ENCODE measurements at places on chromosomes 2 and 18.

DNA sequence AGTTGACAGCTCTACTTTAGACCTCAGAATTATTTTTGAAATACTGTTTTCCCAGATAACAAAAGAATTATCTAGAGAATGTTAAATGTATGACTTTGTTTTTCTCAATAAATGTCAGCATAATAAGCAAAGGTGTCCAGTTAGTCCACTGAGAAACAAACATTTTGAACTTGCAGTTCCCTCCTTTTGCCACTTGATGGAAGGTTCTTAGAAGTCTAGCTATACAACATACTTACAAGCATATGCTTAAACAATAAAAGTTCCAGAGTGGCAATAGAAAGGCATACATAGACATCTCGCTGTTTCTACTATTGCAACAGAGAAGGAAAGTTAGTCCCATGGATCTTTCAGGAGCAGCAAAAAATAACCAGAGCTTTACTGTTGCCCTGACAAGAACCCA is 11.8 kb downstream of the NDUFA10 start:
- no peak for DNase-seq

- DNase-seq = no peak
Measured at GRCh38 chr2:197103363-197103762, 176.9 kb upstream of the PGAP1 start.

DNA sequence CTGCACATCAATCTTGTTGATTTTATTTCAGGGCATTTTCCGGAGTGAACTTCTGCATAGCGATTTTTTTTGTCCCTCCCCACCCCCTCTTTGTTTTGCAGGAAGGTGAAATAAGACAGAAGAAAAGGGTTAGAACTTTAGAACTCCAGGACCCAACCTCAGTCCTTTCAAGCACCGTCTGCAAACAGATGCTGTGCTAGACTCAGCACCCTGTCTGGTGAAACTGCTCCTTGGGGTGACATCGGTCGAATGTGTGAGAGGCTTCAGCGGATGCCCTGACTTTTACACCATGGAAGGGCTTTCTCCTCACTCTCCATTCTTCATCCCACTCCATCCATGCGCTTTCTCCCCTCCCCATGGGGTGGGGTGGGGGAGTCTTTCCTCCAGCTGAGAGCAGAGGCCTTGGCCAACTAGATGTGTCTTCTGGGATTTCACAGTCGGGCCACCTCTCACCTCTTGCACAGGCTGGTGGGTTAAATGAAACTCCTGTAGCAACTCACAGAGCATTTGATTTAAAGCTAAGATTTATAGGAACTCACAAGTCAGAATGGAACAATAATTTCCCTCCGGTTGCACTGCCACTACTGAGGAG is 43.3 kb upstream of the EDAR start:
- DNase-seq = no peak

- peak; percentile 27 for DNase-seq
Measured at GRCh38 chr18:28777756-28778155, 600.8 kb upstream of the CDH2 start.

GRCh38 chr18:5895299-5895875 is at the start of gene TMEM200C:
Gene TMEM200C, minus strand, starts transcription at chr18:5895522. Its CDS starts 3,459 bp downstream, at chr18:5892063.
- peak; percentile 86 for DNase-seq

GRCh38 chr2:156471762-156472161 is 35.6 kb downstream of the GPD2 start:
- DNase-seq = no peak

DNA sequence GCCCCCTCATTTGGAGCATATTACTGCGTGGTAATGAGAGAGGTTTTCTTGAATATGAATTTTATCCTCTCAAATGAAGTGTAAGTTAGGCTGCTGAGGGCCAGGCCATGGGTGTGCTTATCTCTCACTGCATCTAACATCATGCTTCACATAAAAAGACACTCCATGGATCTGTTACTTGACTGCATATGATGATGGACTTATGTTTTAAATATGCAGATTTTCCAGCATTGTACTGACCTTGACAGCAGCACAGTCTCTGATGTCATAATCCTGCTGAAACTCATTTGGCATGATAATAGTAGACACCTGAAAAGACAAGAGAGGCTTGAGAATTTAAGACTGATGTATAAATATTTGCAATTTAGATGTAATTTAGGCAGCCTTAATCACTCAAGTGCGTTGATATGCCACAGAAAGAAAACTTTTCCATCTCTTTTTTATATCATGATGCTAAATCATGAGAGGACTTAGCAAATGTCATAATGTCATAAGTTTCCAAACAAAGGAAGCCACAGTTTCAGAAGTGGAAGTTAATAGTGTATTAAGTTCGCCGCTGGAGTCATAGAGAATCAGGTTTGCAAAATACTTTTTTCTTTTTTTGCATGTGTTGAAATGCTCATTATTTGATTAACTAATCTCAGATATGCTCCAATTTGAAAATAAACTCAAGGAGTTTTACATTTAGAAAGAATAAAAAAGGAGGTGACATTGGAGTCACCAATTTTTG is 62.7 kb upstream of the CD302 start:
- no peak for DNase-seq

GRCh38 chr2:143083636-143084035 is 45.6 kb upstream of the ARHGAP15 start:
- DNase-seq = no peak

- no peak for DNase-seq
Measured at GRCh38 chr2:176455816-176456291, 186.6 kb downstream of the MTX2 start.

GRCh38 chr18:22667616-22668422 is 250.1 kb upstream of the CTAGE1 start:
- DNase-seq = no peak

GRCh38 chr18:55121397-55122170 is 162.3 kb upstream of the CCDC68 start:
- no peak for DNase-seq

DNA sequence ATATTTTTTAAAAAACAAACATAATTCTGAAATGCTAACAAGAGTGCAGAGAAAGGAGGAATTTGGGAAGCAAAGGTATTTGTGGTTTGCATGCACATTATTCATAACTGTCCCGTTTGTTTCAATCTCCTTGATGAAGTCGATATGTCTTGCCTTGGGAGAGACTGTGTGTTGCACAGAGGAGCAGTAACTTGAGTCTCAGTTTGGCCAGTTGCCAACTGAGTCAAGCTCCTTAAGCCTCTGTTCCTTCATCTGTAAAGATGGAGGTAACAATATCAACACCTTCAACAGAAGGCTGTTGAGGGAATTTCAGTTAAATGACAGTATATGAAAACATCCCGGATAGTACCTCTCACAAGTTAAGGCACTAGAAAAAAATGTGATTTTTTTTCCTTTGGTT is 226.2 kb downstream of the ASXL3 start:
- DNase-seq = no peak

DNA sequence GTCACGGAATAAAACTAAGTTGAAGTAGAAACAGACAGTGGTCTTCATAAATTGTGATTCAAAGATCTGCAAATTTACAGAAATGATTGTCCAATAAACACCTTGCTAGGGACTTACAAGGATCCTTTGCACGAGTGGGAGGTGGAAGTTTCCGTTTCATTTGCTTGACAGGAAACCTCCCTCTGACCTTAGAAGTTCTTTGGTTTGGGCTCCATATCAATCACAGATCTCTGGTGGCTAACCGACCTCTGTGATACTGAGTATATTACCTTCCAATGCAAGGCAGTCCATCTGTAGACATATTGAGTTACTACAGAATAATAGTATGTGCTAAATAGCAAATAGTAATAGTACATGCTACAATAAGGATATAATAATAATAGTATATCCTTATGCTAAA is 33.7 kb upstream of the RNF152 start:
- no peak for DNase-seq

DNA sequence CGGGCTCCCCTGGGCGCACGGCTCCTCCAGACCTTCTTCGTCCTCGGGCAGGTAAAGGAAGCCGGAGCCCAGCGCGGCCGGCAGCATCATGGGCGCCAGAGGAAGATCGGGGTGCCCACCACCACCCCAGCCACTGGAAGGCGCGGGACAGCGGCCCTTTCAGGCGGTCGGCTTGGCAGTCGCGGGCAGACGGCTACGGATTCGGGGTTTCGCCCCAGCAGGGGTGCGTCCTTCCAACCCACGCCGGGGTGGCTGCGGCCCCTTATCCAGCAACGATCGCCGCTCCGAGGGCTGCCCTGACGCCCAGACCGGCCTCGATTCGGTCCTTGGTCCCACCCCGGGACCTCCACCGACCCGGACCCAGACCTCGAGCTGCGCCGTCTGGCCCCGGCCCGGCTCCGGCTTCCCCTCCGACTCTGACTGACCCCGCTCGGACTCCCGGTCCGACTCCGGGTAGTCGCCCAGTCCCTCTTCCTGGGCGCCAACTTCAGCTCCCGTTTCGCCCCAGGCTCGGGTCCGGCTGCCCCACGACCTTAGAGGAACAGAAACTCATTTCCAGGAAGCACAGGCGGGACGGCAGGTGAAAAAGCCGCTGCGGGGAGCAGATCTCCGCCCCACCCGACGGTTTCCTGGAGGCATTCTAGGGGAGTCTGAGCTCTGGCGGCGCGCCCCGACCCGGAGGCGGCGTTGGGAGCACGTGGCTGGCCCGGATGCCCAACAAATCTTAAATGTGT is 30.2 kb upstream of the SSB start:
- peak; percentile 24 for DNase-seq

DNA sequence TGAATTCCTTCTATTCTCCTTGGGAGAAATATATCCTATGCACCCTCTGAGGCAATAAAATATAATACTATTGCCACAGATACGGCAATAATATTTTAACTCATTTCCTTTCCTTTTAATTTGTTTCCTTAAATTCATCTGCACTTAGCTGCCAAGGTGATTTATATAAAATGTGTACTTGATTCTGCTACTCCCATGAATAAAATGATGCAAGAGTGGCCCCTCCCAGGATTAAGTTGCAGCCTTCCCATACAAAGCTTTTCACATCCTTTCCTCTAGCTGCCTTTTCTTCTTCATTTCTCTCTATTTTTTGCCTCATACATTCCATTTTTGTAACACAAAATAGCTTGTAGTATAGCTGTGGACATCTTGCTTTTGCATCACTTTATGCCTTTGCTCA is 464.1 kb upstream of the ZEB2 start:
- DNase-seq = no peak

DNA sequence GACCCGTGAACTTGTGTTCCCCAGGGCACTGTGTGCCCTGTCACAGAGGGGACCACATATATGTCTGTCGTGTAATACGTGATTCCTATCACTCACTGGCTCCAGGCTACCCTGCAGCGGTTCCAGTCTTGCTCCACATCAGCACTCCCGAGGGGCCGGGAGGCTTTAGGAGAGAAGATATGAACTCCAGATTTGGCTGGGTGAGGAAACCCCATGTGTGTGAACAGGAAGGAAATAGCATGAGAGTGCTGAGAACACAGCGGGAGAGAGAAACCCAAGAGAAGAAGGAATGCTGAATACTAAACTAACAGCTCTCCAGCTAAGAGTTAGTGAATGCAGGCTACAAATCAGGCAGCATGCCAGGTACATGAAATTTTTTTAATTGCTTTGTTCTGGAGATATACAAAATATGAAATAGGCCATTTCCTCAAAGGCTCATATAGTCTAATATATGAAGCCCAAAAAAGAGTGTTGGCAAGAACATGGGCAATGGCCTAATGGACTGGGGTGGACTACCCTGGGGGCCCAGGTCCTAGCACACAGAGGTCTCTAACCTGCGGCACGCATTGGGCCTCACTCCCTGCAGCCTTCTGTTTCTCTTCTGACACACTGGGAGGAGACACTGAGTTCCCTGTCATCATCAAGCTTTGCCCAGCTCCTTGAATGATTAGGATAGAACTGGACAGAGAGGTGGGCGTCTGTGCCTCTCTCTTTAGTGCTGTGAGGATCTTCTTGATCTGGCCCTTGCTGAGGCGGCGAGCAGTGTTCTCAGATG is 372.8 kb upstream of the RAB6C start:
- no peak for DNase-seq

DNA sequence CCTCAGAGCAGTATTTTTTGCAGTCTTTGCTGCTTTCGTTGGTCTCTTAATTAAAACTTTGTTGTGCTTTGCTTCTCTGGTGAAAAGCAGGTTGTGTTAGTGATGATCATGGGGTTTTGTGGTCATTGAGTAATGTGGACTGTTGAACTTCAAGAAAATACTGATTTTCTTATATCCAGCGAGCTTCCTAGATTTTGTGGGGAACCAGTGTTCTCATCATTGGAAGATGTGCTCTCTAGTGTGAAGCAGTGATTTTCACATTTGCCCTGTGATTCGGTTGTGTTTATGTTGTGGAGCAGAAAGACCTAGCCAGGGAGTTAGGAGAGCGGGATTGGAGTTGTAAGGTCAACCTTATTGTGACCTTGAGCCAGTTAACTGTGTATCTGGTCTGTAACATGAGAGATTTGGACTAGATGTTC is 12.4 kb downstream of the ASAP2 start:
- no peak for DNase-seq

- DNase-seq = no peak
Measured at GRCh38 chr2:218999881-219000568, 6.8 kb upstream of the CRYBA2 start.

DNA sequence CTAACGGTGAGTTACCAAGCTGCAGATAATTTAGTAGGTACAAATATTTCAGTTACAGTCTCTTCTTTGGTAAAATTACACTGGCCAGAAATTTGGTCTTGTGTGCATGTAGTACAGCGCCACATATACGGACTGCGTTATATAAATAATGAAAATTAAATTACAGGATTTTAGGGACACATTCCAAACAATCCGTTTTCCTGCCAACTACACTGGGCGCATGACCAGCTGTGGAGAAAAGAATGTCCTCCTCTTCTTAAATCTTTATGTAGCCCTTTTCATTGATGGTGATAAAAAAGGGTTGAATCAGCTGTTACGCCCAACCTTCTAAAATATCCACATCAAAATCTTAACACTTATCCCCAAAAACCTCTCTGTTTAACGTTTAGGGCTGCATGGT is 37.5 kb downstream of the TCF4 start:
- no peak for DNase-seq

DNA sequence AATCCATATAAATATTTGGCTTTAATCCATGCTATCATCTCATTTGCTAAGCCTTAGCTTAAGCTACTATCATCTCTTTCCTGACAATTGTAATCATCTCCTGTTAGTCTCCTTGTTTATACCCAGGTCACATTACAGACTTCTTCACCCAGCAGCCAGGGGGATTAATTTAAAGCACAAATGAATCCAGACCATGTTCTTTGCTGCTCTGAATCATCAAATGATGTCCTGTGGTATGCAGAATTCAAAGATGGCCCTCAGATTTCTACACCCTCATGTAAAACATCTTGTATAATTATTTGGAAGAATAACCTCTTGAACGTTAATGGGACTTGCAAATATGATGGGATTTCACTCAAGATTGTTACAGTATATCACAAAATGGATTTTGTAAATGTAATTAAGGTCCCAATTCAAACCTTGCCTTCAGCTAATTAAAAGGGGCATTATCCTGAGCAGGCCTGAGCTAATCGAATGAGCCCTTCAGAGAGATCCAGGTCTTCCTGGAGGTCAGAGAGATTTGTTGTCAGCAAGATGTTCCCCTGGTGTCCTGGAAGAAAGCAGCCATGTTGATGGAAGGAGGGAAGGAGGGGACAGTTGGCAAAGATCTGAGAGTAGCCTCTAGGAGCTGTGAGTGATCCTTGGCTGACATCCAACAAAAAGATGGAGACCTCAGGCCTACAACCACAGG is 241.1 kb upstream of the MMADHC start:
- DNase-seq = peak; percentile 21

- no peak for DNase-seq
Measured at GRCh38 chr18:47677952-47678351, 252.5 kb downstream of the SMAD2 start.

- no peak for DNase-seq
Measured at GRCh38 chr2:231583982-231584381, 8.7 kb upstream of the TEX44 start.

All from D341Med (cell line).